ENCODE measurements at places on chromosomes 1 and 21.

- DNase-seq: no peak
Measured at GRCh38 chr1:205179842-205180241, 31.7 kb downstream of the DSTYK start.

DNA sequence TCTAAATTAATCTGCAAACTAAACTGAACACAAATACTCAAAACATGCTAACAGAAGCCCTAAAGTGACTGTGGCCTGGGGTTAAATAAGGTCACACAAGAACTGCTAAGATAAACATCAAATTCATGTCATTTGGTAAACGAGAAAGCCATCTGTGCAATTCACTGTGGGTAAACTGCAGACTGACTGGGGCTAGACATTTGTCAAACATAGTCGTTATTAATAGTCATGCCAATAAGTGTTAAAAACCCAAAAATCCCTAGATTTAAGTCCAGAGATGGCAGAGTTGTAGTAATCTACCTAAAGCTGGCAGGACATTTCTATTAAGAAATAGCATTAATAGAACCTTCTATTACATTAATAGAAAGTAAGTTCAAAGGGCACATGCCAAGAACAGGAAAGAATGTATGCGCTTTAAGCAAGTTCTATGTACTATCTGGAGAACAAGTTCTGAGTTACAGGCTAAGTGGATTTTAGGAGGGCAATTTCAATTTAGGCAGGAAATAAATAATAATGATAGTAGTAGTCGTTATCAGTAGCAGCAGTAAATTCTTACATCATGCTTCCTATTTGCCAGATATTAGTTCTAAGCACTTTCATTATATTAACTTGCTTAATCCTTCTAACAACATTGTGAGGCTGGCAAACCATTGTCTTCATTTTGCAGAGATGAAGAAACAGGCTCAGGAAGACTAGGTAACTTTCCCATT lies 8.6 kb downstream of the EDEM3 start:
- DNase-seq: no peak

- no peak for DNase-seq
Measured at GRCh38 chr1:29502911-29503840, 266.9 kb downstream of the PTPRU start.

DNA sequence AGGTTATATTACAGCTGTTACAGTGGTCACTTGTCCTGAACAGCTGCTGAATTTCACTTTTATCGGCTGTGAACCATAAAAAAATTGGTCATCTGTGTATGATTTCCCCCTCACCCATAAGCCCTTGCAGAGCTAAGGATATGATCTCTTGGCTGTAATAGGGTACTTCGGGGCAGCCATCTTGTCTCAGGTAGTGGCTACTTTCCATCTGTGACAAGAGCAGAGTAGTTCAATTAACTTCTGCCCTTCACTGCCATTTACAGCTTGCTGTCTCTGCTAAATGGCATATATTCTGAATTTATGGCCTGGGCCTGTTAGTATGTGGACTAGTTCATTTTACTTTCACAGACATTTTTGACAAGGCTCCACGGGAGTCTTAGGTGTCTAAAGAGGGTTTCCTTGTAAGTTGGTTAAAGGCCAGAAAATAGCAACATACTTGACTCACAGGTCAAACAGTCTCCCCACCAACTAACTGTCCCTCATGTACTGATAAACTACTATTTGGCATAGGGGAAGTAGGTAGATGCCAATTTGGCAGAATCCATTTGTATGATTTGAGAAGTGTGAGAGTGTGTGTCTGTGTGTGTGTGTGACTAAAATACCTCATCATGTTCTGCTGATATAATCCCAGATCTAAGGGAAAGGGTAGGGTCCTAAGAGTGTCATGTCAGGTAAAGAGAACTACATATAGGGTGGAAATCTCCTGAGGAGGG lies 151.6 kb downstream of the KCTD3 start:
- no peak for DNase-seq

GRCh38 chr1:35962952-35963351 lies 32.0 kb downstream of the AGO3 start:
- DNase-seq: no peak

DNA sequence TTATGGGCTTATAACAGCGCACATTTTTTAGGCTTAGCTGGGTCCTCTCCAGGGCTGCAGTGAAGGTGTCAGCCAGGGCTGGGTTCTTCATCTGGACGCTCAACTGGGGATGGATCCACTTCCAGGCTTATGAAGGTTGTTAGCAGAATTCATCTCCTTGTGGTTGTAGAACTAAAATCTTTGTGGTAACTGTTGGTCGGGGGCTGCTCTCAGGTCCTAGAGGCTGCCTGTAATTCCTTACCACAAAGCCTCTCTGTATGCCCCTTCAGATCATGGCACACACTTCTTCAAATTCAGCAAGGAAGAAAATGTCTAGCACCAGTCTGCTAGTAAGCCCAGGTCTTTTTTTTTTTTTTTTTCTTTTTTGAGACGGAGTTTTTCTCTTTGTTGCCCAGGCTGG lies 40.9 kb upstream of the EPS8L3 start:
- DNase-seq: no peak

- no peak for DNase-seq
Measured at GRCh38 chr1:190320952-190321351, 156.7 kb downstream of the BRINP3 start.

- DNase-seq: no peak
Measured at GRCh38 chr1:234849832-234850231, 239.9 kb upstream of the IRF2BP2 start.

- no peak for DNase-seq
Measured at GRCh38 chr21:38273745-38274542, 17.2 kb downstream of the KCNJ15 start.

GRCh38 chr1:36737767-36738166 lies 255.1 kb upstream of the CSF3R start:
- DNase-seq: no peak

GRCh38 chr1:85577419-85578320 lies 2.9 kb upstream of the CCN1 start:
- no peak for DNase-seq

- DNase-seq: peak; percentile 47
Measured at GRCh38 chr1:161182214-161182613, 4.9 kb upstream of the B4GALT3 start.

DNA sequence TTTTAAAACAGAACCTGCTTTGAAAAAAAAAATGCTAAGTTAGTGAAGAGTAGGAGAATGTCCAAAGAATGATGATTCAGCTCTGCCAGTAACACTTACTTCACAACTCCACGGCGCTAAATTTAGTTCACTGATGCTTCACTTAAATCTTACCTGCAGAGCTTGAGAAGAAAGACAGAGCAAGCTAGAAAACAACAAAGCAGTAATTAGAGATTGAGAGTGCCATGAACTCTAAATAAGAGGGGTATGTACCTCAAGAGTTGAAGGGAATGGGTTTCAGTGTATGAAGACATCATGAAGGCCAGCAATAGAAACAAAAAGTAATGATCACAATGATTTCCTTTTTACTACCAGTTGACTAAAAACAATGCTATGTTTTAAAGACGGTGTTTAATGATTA lies 32.8 kb downstream of the EPRS1 start:
- no peak for DNase-seq

GRCh38 chr21:37058261-37058660 lies 14.6 kb downstream of the PIGP start:
- DNase-seq: no peak

GRCh38 chr1:13814131-13814530 lies 114.1 kb downstream of the PRDM2 start:
- DNase-seq: no peak

- no peak for DNase-seq
Measured at GRCh38 chr1:28301368-28302174, 27.3 kb upstream of the MED18 start.

GRCh38 chr1:4741876-4742423 lies 87.5 kb downstream of the AJAP1 start:
- DNase-seq: no peak

DNA sequence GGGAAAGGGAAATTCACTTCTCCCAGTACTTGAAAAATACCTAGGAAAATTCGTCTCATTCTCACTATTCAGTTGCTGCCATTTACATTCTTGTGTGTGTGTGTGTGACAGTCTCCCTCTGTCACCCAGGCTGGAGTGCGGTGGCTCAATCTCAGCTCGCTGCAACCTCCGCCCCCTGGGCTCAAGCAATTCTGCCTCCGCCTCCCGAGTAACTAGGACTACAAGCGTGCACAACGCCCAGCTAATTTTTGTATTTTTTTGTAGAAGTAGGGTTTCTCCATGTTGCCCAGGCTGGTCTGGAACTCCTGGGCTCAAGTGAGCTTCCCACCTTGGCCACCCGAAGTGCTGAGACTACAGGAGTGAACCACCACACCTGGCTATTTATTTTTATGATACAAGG lies 1.2 kb downstream of the SNAPIN start:
- DNase-seq: no peak

- no peak for DNase-seq
Measured at GRCh38 chr1:201676197-201676596, 137.3 kb downstream of the NAV1 start.

DNA sequence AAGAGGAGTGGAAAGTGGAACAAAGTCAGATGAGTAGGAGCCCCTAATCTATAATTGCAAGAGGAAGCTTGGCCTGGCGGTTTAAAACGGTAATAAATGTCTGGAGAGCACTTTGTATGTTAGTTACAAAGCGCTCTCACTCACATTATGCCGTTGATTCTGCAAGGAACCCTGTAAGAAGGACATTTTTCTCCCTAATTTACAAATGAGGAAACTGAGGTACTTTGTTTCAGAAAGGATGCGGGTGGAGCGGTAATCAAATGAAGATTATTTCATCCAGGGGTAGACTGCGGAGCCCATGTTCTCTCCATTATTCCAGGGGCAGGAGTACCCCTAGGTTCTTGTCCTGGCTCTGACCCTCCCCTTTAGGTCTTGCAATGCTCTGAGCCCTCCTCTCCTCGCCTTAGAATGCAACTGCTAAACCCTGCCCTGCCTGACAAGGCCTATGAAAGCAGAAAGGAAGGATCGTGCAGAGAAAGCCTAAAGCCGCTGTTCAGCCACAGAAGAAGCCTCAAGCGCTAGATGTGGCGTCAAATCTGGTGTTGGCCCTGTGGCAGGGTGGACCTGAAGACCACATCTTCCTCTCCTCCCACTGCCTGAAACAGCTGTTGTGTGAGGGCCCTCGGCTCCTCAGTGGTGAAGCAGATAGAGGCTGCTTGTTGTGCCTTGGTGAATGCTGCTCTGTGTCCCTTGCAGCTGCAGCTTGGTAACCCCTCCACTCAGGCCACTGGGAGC lies 588 bp upstream of the PACC1 start:
- DNase-seq: no peak

DNA sequence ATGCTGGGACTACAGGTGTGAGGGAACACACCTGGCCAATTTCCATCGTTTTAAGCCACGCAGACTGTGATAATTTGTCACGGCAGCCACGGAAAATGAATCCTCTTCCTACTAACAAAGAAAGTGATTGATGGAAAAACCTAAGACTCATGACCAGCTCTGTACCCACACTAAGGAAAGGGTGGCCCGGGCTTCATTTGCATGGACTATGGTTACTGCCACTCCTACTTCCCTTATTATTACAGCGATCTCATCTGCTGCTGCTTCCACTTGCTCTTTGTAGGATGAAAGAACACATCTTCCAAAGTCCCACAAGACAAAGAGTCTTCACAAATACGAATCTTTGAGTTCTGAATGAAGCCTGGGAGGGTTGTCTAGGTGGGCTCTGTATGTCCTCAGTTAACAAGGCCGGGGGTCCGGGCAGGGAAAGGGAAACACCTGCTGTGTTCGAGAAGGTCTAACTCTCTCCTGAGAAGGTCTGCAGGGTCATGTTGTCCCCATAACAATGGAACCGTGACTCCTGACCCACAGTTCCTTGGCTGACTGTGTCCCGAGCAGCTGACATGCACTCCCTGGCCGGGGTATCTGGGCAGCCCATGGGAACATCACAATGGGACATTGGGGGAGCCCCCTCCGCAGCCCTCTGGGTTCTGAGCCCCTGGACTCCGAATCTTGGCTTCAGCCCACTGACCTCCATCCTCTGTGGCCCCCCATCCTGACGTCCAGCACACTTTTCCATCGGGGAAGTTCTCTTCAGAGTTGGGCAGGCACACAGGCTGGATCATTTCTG lies 13.3 kb upstream of the TFF1 start:
- no peak for DNase-seq

GRCh38 chr1:83810144-83810543 lies 188.8 kb downstream of the TTLL7 start:
- no peak for DNase-seq

- DNase-seq: peak; percentile 66
Measured at GRCh38 chr1:155078469-155079209, at the start of gene EFNA3. EFNA3 (plus strand) TSS chr1:155078837; CDS start chr1:155078942, 105 bp downstream.

DNA sequence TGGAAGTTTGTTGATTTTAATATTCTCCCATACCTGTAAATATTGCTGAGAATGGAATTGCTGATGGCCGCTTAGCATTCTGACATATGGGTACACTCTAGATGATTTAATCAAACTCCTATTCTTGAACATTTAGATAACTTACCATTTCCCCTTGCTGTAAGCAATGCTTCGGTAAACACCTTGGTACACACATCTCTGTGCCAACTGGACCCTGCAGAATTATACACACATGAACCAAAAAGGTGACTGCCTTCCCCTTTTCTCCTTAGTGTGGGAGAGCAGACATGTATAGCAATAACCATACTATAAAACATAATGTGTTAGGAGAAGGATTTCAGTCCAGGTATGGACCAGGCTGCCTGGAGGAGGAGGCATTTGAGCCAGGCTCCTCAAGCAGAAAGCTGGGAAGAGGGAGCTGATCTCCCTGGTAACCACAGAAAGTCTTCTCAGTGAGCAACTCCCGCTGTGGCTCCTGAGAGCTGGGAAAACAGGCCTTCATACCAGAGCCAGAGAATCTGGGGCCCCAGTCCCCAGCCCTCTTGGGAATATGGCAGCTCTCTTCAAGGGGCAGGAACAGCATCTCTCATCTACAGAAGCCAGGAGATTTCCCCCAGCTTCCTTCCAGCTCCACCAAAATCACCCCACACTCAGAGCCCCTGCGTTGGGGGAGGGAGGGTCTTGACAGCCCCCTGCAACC lies 33.9 kb upstream of the CSF1 start:
- no peak for DNase-seq

- no peak for DNase-seq
Measured at GRCh38 chr1:87785386-87785785, 456.7 kb downstream of the LMO4 start.

- DNase-seq: no peak
Measured at GRCh38 chr1:35567947-35568558, 5.1 kb upstream of the TFAP2E start.

DNA sequence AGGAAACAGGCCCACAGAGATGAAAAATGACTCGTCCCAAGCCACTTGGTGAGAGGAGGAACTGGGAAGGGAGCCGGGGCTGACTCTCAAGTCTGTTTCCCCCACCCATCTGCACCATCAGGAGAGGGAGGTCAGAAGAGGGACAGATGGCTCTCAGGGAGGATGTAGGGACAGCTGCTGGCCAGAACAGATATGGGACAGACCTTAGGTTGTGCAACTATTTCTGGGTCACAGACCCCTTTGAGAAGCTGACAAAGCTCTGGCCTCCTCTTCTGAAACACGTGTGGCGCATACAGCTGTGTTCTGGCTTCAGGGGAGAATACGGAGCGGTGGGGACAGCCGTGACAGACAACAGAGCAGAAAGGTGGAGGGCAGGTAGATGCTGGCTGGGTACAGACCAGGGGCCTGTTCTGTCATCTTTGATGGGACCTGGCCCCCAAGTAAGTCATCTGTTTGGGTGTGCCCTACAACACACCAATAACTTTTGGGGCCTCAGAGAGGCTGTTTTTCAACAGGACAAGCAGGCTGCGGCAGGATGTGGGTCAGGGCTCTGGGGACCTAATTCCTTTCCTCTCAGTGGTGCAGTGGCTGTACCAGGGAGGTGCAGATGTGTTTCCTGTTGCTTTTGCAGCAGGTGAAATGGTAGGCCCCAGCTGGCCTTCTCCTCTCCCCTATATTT lies 7.3 kb downstream of the SH3BGRL3 start:
- DNase-seq: no peak

- DNase-seq: no peak
Measured at GRCh38 chr1:234533975-234534876, 55.2 kb upstream of the TARBP1 start.

All from activated T-cell treated with anti-CD3 and anti-CD28 coated beads for 48 hours (primary cell).